ENCODE measurements at places on chromosomes 16 and 17.

- no peak for ATAC-seq
These were observed 42.5 kb upstream of the TANC2 start for GRCh38 chr17:62923258-62924150.

GRCh38 chr17:82587234-82588086 lies 60.8 kb downstream of the WDR45B start:
- ATAC-seq = peak; percentile 42

- peak; percentile 34 for ATAC-seq
These were observed at the start of gene CHP2 for GRCh38 chr16:23754594-23755483. TSS of gene CHP2 (plus strand) at chr16:23755026. CDS start at chr16:23755050, 24 bp downstream.

GRCh38 chr16:12951392-12951791 lies 50.0 kb downstream of the SHISA9 start:
- no peak for ATAC-seq

DNA sequence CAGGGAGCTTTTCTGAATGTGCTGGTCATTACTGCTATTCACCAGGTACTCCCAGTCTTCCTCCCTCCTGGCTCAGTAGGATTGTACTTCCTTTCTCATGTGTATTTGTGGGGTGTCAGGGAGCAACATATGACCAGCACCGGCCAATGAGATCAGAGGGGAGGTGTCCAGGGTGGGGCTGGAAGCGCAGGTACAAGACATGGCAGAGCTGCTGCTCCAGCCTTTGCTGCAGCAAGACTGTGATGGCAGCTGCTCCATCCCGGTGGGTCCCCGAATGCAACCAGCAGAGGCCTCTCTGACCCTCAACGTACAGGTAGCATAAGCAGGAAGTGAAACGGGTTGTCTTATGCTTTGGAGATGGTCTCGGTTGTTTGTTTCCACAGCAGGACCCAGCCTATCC lies 53.8 kb upstream of the CACNG5 start:
- ATAC-seq = no peak

DNA sequence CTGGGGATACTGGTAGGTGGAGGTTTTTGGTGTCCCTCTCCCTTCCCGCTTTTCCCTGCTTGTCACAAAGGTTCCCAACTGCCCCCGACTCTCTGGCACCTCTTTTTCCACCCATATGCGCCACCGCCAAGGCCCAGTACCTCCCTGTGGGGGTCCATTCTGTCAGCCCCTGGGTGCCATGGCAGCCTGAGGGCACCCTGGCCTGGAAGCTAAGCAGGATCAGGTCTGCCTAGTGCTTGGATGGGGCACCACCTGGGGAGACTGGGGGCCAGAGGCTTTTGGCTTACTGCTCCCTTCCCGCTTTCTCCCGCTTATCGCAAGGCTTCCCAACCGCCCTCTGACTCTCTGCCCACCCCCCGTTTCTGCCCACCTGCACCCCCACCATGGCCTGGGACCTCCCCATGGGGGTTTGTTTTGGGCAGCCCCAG lies 2286.4 kb downstream of the TP53TG3F start:
- ATAC-seq = no peak

- no peak for ATAC-seq
These were observed 15.3 kb downstream of the HSD11B2 start for GRCh38 chr16:67445913-67446907.

DNA sequence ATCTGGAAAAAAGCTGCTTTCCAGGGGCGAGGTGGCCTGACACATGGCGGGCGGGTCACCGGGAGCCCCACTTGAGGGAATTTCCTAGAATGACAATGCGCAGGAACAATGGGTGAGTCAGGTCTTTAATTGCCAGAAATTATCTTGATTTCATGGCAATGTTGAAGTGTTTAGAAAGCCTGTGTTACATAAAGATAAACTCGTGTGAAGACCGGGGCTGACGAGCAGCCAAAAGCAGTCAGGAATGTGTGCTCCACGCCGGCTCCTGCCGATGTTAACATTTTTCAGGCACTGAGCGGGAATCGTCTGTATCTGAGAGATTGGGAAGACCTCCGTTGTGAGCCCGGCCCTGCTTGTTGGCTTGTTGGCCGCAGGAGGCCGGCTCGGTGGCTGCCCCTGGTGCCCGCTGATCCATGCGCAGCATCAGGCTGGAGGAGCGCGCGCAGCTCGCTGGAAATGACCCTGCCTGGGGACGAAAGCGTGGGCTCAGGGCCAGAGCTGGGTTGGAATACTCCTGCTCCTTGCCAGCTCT lies 353.1 kb downstream of the FOXL1 start:
- no peak for ATAC-seq

DNA sequence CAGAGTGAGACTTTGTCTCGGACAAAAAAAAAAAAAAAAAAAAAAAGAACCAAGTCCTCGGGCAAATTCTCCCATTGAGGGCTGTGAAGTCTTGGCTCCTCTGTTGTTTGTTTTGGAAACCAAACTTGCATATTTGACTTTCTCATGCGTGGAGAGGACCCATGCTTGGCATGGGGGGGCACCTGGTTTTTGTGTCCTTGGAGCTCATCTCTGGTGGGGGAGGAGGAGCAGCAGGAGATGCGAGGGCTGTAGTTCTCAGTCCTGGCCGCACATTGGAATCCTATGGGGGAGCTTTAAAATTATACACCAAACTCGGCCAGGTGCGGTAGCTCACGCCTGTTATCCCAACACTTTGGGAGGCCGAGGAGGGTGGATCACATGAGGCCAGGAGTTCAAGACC lies 74.5 kb downstream of the ABCC6 start:
- no peak for ATAC-seq

GRCh38 chr16:50932348-50932935 lies 190.6 kb downstream of the CYLD start:
- no peak for ATAC-seq

DNA sequence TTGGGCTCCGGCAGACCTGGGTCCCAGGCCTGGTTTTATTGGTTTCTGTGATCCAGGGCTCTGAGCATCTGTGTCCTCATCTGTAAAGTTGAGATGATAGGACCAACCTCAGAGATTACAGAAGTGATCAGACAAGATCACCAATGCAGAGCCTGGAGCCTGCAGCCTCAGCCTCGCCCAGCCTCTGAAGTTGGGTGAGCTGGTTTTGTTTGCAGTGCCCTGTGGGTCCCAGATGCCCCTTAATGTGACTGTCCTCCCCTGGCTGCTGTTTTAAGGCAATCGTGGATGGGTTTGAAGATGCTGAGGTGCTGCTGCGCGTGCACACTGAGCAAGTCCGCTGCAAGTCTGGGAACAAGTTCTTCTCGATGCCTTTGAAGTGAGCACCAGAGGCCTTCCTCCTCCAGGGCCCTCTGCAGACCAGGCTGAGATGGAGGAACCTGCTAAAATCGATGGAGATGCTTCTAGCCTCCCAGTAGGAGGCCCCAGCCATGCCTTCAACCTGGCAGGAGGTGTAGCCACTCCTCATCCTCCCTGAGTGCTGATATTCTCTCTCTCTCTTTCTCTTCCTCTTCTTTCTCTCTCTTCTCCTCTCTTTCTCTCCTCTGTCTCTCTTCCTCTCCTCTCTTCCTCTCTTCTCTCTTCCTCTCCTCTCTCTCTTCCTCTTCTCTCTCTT lies 5.6 kb upstream of the MMP15 start:
- no peak for ATAC-seq

Measured in stimulated activated memory B cell treated with anti-CD40 and anti-IgM and Interleukin-4, amounts not matched to agents 10 μg/mL and 1 μg/mL and 100 μg/mL, for 72 hours (primary cell).